Activated CD4-positive, alpha-beta T cell treated with anti-CD3 and anti-CD28 coated beads for 36 hours (primary cell): ENCODE measurements at places on chromosomes 3 and 15. TPM values are rescaled to one million over a fixed set of nuclear protein-coding genes. Genes with fewer than 3 reads are reported as not detected.

- H3K27me3 ChIP-seq = peaks cover 25% of the 10 kb centered on the region
- peaks cover 45% of the 10 kb centered on the region for H3K4me1 ChIP-seq
- peaks cover 2% of the 10 kb centered on the region for H3K36me3 ChIP-seq
- DNase-seq = peak; percentile 68
Measured at GRCh38 chr15:41490355-41490754, 3.3 kb upstream of the ITPKA start.

DNA sequence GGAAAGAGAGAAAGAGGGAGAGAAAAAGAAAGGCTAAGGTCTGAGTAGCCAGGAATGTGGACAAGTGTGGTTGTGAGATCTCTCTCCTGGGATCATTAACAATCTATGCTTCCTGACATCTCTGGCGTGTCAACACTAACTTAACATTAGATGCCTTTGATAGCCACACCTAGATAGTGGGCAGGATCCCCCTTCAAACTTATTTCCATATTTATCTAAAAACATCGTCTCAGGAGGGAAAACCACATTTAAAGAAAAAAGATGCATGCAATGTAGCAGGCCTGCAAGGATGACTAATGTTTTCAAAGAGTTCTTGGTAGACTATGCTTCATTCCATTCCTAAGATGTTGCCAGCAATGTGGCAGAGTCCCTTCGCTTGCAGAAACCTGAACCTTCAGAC, 80.9 kb downstream of the MLH1 start:
- no peaks in the 10 kb centered on the region for H3K27me3 ChIP-seq
- DNase-seq = no peak
- H3K4me1 ChIP-seq = peaks cover 15% of the 10 kb centered on the region

- H3K27ac ChIP-seq = no peak overlapping the region
- DNase-seq = no peak
- peaks cover 43% of the 10 kb centered on the region for H3K4me1 ChIP-seq
Measured at GRCh38 chr3:63945558-63946096, 33.4 kb upstream of the SCAANT1 start.

GRCh38 chr15:37019479-37020433, 80.6 kb downstream of the MEIS2 start:
- no peak for DNase-seq
- no peak overlapping the region for H3K4me3 ChIP-seq
- no peaks in the 10 kb centered on the region for H3K4me1 ChIP-seq
- H3K27ac ChIP-seq = no peak overlapping the region
- H3K27me3 ChIP-seq = peaks cover 2% of the 10 kb centered on the region

GRCh38 chr3:171833789-171834460, 9.2 kb upstream of the TMEM212 start:
- H3K27ac ChIP-seq = no peak overlapping the region
- H3K4me3 ChIP-seq = no peak overlapping the region
- H3K36me3 ChIP-seq = no peaks in the 10 kb centered on the region
- no peak for DNase-seq
- peaks cover 7% of the 10 kb centered on the region for H3K27me3 ChIP-seq

DNA sequence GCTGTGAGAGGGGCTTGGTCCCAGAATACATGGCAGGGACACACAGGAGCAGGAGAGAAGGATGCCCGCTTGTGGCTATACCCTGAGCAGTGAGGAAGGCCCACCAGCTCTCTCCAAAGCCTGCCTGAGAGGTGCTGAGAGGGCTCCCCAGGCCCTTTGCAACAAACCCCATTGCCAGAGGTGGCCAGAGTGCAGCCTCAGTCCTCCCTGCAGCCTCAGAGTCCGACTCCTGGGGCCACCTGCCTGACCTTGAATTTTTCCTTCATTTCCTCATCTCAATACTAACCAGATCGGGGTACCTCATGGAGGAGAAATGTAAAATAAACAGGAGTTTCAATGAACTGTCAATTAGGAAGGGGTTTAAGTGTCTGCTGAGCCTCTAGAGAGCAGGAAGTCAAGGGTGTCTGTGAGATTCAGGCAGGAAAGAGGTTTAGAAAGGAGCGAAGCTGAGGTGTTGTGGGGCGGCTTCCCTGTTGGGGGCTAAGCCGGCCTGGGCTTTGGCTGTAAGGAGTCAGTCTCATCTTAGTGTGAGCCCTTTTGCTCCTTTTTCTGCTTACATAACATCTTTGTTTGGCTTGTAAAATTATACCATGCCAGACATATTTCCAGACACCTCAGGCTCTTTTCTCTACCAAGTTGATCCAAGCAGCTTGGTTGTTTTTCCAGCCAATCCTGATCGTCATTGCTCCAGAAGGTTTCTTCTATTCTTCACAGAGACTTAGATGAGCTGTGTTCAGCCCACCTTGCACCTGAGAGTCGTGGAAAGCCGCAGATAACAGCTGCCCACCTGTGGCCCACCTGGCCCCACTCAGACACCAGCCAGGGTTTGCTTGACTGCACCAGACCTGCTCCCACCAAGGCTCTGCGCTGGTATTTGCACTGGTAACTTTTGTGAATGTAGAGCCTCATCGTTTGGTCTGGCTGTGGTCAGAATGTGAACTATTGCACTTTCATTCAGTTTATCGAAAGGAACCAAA, 36.7 kb downstream of the CMTM7 start:
- H3K27me3 ChIP-seq = no peaks in the 10 kb centered on the region
- H3K4me3 ChIP-seq = peak overlapping the region; percentile 62
- peak; percentile 42 for DNase-seq

DNA sequence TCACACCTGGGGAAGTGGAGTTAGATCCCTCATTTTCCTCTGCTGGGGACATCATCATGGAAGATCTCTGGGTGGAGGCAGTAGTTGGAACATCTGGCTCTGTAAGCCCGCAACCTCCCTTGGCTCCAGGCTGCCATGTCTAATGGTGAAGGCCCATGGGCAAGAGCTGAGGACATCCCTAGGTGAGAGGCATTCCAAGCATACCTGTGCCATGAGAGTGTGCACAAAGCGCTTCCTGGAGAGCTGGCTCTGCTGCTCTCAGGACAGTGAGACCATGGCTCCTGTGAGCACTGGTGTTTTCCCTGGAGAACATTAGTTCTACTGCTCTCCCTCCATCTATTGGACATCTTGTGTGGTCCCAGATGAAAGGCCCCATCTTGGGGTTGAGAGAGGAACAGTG, 7.7 kb downstream of the MAPKAPK3 start:
- H3K4me1 ChIP-seq = peaks cover 93% of the 10 kb centered on the region
- no peaks in the 10 kb centered on the region for H3K27me3 ChIP-seq
- peak overlapping the region; percentile 93 for H3K27ac ChIP-seq
- DNase-seq = no peak

- H3K27me3 ChIP-seq = no peaks in the 10 kb centered on the region
- no peak for DNase-seq
- H3K27ac ChIP-seq = no peak overlapping the region
- H3K4me1 ChIP-seq = peaks cover 17% of the 10 kb centered on the region
- H3K4me3 ChIP-seq = no peak overlapping the region
- no peaks in the 10 kb centered on the region for H3K36me3 ChIP-seq
Measured at GRCh38 chr15:73946046-73946721, 19.9 kb downstream of the LOXL1 start.

NTRK3 gene
- total RNA-seq = 0.88 TPM

GRCh38 chr3:10757821-10758130, 58.3 kb upstream of the SLC6A11 start:
- H3K36me3 ChIP-seq = no peaks in the 10 kb centered on the region
- no peak overlapping the region for H3K27ac ChIP-seq
- H3K27me3 ChIP-seq = peaks cover 36% of the 10 kb centered on the region
- DNase-seq = peak; percentile 69
- H3K4me1 ChIP-seq = peaks cover 5% of the 10 kb centered on the region

- H3K4me3 ChIP-seq = no peak overlapping the region
- no peak for DNase-seq
- no peaks in the 10 kb centered on the region for H3K27me3 ChIP-seq
- peak overlapping the region; percentile 65 for H3K27ac ChIP-seq
- peaks cover 73% of the 10 kb centered on the region for H3K36me3 ChIP-seq
Measured at GRCh38 chr15:100572362-100572983, 29.5 kb downstream of the LINS1 start.

DNA sequence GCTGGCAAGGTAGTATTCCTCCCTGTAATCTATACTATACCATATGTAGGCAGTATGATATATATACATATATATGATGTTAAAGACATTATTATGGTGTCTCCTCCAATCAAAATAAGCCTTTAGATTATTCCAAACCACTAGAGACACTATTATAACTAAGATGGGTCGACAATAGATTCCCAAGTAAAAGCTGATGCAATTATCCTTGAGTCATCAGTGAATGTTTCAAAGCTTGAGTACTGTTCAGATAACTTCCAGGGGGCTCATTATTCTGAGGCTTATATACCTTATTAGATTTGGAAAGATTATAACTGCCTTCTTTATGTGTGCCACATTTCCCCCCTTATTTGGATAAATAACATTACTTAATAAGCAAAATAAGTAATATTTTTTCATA, 11.9 kb upstream of the C3orf38 start:
- peaks cover 18% of the 10 kb centered on the region for H3K4me1 ChIP-seq
- H3K36me3 ChIP-seq = peaks cover 36% of the 10 kb centered on the region
- DNase-seq = no peak
- H3K27ac ChIP-seq = no peak overlapping the region

DNA sequence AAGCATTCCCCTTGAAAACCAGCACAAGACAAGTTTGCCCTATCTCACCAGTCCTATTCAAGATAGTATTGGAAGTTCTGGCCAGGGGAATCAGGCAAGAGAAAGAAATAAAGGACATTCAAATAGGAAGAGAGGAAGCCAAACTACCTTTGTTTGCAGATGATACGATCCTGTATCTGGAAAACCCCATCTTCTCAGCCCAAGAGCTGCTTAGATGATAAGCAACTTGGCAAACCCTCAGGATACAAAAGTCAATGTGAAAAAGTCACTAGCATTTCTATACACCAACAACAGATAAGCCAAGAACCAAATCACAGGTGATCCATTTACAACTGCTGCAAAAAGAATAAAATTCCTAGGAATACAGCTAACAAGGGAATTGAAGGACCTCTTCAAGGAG, 403.7 kb upstream of the AZI2 start:
- no peaks in the 10 kb centered on the region for H3K27me3 ChIP-seq
- no peaks in the 10 kb centered on the region for H3K4me1 ChIP-seq
- H3K27ac ChIP-seq = no peak overlapping the region
- no peak for DNase-seq
- H3K36me3 ChIP-seq = no peaks in the 10 kb centered on the region

DNA sequence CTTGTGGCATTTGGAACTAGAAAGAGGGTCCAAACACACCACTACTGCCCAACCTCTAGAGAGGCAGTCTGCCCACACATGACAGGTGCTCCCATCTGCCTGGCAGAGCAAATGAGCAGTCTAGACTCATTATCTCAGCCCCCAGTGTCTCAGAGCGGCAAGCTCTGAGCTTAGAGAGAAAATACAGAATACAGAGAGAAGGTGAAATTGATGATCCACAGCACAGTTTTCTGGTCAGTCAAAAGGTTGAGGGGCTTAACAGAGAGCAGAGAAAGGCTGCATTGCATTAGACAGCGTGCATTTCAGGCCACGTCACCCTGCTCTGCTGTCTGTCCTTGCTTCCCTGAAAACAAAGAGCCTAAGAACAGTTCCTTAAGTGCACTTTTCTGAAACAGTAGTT, 135.1 kb downstream of the KCNMB2 start:
- H3K4me1 ChIP-seq = peaks cover 5% of the 10 kb centered on the region
- DNase-seq = no peak

FAM43A gene
- total RNA-seq = 5.1 TPM

DNA sequence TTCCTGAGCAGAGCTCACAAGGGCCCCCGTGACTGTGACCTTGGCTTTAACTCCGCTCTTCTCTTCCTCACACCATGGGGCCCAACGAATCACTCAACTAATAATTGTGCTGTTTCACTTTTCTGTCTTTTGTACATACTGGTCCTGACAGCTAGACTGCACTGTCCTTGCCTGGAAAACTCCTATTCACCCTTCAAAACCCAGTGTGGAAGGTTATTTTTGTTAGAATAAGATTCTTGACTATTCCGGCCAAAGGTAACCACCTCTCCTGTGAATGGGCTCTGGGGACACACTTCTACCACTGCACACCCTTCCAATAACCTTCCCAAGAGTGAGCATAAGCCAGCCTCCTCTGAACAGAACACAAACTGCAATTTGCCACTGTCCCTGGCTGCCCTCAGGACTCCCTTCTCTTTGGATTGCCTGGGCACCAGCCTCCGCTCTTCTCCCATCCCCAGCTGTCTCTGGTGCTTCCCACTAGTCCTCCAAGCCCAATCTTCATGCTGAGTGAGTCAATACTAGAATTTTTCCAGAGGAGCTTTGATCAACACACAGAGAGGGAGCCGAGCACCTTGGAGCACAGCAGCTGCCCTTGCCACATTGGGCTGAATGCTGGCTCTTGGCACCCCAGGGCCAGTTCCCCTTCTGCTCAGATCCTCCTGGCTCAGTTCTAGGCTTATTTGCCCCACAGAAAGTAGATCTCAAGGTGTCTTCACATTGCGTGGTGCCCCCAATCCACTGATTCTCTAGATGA, 2.1 kb downstream of the SCN5A start:
- H3K27me3 ChIP-seq = peaks cover 8% of the 10 kb centered on the region
- no peak overlapping the region for H3K27ac ChIP-seq
- H3K36me3 ChIP-seq = no peaks in the 10 kb centered on the region

DNA sequence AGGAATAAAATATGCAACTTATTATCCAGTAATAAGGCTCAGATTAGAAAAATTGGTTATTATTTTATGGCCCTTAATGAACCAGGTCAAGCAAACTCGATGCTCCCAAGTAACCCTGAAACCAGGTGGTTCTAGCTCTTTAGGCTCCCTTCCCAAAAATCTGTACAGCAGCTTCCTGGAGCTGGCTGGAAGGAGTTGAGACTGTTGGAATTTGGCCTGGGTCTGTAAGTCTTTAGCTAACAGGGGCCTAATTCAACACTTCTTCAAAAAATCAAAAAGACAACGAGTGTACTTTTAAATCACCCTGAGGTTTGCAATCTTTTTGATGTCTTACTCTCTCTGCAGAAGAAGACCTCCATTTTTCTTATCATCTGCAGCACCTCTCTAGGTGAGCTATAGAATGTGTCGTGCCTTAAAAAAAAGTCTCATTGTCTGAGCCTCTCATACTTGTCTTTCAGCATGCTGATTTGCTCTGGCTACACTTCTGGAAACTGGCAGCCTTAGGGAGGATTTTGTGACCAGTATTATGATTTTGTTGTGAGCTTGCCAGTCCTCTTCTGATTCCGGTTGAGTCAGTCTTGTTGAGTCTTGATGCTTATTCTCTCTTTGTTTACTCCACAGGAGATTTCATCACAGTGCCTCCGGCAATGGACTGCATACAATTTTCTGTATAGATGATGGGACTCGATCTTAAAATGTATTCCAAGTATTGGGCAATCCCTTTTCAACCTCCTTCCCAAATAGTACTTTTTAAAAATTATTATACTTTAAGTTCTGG, 235.0 kb upstream of the KBTBD8 start:
- no peaks in the 10 kb centered on the region for H3K36me3 ChIP-seq
- H3K27me3 ChIP-seq = no peaks in the 10 kb centered on the region
- DNase-seq = no peak
- no peak overlapping the region for H3K4me3 ChIP-seq
- H3K4me1 ChIP-seq = no peaks in the 10 kb centered on the region
- no peak overlapping the region for H3K27ac ChIP-seq
